Activated naive CD4-positive, alpha-beta T cell treated with anti-CD3 and anti-CD28 coated beads, Interleukin-2, amount 50 U/mL, for 16 hours (primary cell): ENCODE measurements at places on chromosomes 6 and 20.

DNA sequence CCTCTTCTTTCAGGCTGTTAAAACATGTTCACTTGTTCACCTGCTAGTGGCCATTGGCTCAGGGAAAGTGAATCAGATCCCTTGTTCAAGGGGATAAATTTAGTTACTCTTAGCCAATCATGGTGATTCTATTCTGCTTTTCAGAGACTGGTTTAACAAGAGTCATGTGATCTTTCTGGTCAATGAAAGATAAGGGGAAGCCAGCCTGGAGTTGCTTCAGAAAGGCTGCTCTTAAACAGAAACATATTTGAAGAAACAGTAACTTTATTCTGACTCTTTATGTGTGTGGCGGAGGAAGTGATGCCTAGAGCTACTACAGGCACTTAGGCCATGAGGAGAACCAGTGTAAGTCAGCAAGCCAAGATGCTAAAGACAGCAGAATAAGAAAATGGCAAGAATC, 28.1 kb upstream of the AHI1 start:
- DNase-seq, result no peak

GRCh38 chr6:161922631-161923119, 648.8 kb upstream of the AGPAT4 start:
- no peak for DNase-seq

- no peak for DNase-seq
These were observed 74.2 kb downstream of the CD164 start for GRCh38 chr6:109308018-109308492.

DNA sequence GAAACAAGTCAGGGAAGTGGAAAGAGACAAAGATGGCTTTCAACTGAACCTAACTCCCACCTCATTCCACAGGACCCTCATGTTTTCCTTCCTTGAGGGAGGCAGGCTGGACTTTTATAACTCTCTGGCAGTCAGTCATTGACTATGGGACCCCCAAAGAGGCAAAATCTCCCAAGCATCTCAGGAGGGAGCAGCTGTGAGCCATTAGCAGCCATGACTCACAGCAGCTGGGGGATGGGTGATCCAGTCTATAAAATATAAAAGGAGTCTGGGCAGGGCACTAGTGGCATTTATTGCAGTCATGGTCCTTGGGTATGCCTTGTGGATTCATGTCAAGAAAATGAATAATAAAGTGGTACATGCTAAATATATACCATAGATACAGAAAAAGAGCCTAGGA, 387.0 kb upstream of the CHD6 start:
- no peak for DNase-seq

- DNase-seq, result no peak
These were observed 10.7 kb upstream of the EDN1 start for GRCh38 chr6:12279322-12280091.

GRCh38 chr6:4906293-4907276, 97.3 kb downstream of the RPP40 start:
- no peak for DNase-seq

DNA sequence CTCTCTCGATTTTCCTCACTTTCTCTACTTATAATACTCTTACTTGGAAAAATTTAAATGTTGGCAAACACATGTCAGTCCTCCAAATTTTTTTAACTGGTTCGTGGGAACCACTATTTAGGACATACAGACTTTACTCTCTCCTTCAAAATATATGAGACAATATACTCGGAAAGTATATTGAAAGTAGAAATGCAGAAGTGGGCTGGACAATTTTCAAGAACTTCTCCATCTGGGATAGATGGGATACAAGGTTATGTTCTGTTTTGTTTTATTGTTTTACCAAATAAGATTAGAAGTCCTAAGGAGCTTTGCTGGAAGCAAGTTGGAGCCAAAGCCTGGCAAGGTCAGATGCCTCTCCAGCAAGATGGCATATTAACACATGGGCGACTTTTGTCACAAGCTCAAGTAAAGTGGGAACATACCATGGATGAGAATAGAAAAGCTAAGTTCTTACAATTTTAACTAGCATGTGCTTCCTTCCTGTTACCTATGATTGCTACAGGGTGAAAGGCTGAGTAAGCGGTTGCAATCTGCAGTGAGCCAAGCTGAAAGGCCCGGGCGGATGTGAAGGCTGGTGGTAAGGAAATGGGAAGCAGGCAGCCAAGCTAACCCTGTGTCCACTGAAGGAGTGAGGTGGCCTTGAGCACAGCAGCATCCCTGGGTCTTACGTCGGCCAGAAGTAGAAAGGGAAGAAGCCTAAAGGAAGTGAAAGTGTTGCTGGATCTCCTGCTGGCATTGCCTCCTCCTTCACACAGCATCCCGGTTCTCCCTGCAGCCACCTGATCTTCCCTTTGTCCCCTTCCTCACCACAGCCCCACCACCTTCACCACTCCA, 7.1 kb downstream of the MAP3K5 start:
- peak; percentile 29 for DNase-seq

DNA sequence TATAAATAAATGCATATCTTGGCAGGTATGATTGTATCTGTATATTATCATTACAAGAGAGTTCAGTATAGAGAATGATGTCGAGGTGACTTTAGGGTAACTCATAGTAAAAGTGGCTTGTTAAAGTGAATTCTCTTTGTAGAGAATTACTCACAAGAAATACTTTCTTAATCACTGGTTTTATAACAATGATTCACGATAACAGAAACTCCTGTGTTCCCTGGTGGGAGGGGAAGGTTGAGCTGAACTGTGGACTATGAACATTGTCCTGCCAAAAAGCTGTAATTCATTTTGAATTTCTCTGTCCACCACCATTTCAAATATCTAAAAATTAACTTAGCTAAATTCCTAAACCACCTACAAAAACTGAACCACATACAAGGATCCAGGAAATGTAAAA, 7.7 kb downstream of the TPMT start:
- no peak for DNase-seq

DNA sequence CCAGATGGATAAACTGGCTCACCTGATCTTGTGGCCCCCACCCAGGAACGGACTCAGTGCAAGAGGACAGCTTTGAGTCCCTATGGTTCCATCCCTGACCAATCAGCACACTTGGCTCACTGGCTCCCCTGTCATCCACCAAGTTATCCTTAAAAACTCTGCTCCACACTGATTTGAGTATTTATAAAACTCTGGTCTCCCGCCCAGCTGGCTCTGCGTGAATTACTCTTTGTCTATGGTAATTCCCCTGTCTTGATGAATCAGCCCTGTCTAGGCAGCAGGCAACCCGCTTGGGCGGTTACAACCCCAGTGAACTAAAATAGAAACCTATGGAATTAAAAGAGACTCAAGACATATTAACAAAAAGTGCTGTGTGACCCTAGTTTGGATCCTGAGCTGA, 38.1 kb upstream of the CD83 start:
- DNase-seq, result peak; percentile 14

DNA sequence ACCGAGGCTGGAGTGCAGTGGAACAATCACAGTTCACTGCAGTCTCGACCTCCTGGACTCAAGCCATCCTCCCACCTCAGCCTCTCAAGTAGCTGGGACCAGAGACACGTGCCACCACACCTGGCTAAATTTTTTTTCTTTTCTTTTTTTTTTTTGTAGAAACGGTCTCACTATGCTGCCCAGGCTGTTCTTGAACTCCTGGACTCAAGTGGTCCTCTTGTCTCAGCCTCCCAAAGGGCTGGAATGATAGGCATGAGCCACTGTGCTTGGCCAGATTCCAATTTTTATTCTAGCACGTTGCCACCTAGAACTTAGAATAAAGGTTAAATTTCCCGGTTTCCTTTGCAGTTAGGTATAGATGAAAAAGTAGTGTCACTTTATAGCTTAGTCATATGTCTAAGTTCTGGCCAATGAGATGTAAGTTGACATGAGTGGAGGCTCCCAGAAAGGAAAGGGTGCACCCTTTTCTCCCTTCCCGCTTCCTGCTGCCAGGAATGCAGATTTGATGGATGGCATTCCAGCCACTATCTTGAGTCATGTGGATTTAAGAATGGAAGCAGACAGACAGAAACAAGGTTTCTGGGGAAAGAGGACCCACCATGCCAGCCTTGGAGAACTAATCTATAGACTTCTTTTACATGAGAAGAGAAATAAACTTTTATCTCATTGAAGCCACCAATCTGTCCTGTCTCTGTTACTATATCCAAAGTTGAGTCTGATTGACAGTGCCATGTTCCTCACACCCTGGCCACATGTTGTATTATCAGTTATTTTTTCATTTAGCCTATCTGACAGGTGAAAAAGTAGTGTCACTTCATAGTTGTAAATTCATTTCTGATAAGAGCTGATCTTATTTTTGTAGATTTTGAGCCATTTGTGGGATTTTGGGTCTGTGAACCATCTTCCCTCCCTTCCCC, 60.6 kb upstream of the NCOA3 start:
- no peak for DNase-seq

- DNase-seq, result no peak
These were observed 86.8 kb downstream of the MOXD1 start for GRCh38 chr6:132314432-132314831.

- no peak for DNase-seq
These were observed 47.6 kb downstream of the HTR1B start for GRCh38 chr6:77415706-77416105.

GRCh38 chr6:125361868-125362267, 60.1 kb upstream of the HDDC2 start:
- DNase-seq, result no peak

DNA sequence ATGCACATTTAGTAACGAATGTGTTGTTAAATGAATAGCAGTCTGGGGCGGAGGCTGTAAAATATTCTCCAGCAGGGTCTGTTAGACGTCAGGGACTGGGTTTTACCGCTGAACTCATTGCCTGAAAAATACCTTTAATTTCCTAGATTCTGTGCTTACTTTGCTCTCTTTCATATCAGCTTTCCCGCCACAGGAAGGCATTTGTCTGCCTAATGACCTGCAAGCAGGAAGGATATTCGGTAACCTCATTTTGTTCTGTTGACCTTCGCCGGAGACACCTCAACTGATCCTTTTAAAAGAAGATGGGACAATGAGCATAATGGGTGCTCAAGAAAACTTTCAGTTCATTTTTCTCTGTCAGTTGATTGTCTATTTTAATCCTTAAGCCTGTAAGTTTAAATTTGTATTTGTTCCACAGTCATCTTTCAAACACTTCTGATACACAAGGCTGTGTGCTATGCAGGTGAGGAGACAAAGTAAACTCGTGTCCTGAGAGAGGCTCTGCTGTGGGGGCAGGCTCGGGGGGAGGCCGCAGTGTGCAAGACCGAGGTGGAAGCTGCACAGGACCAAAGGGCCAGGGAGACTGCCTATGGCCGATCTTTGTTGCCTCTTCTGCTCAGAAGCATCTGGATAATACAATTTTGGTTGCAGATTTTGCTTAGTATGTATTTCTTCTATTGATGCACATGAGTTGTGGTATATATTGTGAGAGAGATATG, 27.4 kb upstream of the SIM1 start:
- DNase-seq, result no peak

DNA sequence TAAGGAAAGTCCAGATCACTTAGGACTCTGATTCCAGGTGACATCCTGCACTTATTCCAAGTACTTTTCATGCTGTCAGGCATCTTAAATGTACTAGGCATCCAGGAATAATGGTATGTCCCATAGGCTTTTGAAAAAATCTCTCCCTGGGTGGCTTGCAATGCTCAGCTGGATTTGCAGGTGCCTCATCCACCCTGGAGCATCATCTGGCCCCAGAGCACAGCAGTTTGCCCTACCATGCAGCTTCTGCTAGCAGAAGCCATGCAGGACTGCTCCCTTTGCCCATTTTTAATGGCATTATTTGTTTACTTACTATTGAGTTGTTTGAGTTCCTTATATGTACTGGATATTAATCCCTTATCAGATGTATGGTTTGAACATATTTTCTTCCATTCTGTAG, 45.2 kb downstream of the DZANK1 start:
- DNase-seq, result no peak

DNA sequence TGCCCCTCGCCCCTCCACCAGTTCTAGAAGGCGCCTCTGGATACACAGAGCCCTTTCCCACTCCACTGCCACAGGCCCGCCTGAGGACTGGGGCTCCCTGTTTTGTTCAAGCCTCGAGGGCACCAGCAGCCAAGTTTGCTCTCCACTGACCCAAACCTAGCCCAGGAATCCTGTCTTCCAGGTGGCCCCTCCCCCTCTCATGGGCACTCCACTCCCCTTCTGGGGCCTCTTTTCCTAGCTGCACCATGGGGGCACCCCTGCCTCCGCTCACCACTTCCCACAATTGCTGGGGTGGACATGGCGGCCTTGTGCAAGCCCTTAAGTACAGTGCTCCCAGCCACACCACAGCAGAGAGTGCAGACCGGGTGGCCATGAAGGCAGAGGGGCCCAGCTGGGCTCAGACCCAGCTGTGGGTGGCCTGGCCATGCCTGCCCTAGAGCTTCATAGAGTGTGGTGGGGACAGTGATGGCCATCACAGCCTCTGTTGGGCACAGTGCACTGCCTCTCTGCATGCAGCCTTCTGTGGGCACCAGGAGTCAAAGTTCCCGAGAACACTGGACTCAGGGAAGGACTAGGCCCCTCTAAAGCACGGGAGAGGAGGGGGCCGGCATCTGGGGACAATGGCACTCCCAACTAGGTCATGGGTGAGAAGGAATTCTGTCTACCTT, 1.3 kb downstream of the MYL9 start:
- no peak for DNase-seq

DNA sequence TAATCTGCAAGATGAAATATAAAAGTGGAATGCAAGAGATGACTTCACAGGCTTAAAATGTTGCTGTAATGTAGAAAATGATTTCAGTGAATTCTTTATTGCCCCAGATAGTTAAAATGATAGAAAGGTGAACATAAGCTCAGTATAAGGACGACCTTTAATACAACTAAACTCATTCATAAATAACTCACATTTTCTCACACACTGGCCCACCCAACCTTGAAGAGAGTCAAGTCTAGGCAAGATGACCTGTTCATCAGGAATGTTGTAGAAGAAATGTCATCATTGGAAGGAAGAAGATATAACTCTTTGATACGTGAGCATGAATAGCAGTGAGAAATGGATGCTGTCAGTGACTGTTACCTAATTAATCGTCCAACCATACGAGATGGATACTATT, 111.1 kb upstream of the SASH1 start:
- DNase-seq, result no peak

DNA sequence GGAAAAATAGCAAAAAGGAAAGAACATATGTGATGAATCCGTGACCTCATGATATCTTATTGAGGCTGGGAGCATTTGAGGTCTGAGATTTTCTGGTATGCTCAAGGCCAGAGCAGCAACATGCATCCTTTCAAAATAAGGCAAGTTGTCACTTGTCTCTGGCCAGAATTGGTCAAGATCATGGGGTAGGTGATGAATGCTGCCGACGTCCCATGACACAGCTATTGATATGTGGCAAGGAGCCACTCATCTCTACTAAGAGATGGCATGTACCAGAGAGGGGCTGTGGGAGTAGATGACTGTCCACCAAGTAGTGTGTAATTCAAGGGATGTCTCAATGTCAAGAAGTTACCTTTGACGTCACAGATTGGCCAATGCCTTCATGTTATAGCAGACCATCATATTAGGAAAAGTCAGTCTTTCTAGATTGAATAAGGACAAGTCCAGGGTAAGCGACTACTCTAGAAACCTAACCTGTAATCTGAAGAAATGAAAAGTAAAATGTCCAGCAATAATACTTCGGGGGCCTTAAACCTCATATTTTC, 527.4 kb downstream of the BMP2 start:
- no peak for DNase-seq
